Nephron progenitor cell (in vitro differentiated cells): ENCODE measurements at places on chromosomes 6 and 20.
A peak's percentile ranks its signal among the peaks of the same experiment; 100 is the strongest.

GRCh38 chr6:28258877-28259777, at the start of gene NKAPL:
Gene NKAPL, plus strand, starts transcription at chr6:28259297. Its CDS starts 75 bp downstream, at chr6:28259372.
- DNase-seq, result no peak

DNA sequence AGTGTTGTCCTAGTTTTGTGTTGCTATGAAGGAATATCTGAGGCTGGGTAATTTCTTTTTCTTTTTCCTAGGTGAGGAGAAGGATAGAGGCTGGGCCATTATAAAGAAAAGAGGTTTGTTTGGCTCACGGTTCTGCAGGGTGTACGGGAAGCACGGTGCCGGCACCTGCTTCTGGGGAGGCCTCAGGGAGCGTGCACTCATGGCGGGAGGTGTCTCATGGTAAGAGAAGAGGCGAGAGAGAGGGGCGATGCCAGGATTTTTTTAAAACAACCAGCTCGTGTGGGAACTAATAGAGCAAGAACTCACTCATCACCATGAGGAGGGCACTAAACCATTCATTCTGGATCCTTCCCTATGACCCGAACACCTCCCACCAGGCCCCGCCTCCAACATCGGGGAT, 14.2 kb upstream of the NPBWR2 start:
- DNase-seq, result no peak

DNA sequence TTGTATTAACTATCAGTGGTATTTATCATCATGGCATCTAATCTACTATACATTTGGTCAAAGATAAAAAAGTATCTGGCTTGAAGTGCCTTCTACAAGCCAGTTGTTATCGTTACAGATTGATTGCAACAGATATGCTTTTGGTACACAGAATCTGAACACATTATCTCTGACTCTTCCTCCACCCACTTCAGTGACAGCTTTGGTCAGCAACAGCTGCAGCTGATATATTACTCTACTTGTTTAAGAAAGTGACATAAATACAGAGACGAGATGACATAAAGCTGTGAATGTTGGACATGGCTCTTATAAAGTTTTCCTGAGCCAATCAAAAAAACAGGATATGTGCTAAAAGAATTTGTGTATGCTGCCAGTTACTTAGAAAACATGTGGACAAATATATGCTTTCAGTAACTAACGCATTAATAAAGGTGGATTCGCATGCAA, 77.6 kb downstream of the HIVEP2 start:
- no peak for DNase-seq

DNA sequence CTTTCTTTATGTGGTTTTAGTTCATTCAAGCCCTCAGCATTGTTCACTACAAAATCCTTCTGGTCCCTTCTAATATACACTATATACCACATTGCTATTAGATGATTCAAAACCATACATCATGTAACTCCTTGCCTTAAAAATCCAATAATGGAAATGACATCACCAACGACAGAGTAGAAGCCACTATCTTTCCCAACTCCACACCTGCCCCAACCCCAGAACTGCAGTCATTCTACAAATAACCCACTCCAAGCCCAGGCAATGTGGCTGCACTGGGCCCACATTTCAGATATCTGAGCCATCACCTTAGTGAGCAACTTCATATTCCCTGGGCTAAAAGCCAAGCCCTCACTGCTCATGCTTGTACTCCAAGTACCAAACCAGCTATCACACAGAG, 22.6 kb upstream of the RUNX2 start:
- no peak for DNase-seq

DNA sequence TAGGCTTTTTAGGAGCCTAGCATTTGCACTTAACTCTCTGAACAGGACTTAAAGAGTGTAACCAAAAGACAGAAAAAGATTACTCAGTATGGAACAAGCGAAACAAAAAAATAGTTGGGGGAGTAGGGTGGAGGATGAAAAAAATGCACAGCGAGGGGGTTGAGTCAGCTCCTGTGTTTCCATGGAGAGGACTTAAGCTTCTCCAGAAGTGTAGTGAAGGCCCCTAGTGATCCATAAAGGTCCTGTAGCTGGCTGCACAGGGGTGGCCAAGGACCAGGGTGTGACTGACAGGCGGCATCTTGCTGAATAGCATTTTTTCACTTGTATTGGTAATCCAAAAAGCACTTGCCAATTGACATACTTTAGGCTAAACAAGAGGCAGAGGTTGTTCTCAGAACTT, 533.9 kb downstream of the RFPL4B start:
- DNase-seq, result no peak

DNA sequence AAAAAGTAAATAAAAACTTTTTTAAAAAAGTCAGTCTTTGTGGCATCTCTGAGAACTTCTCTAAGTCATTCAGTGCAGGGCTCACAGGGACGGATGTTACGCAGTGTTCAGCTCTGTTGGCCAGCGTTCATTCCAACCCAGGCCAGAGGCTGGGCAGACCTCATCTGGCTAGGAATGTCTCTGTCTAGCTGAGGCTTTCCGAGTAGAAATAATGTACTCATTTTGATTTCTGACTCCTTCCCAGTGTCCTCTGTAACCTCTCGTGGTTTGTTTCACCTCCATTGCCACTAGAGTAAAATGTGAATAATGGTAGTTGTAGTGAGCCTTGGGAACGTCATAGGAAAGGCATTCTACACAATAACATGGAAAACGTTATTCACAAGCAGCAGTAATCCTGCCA, 135.1 kb downstream of the TMEM242 start:
- no peak for DNase-seq

GRCh38 chr20:37526238-37526838, 1.3 kb downstream of the BLCAP start:
- peak; percentile 56 for DNase-seq

DNA sequence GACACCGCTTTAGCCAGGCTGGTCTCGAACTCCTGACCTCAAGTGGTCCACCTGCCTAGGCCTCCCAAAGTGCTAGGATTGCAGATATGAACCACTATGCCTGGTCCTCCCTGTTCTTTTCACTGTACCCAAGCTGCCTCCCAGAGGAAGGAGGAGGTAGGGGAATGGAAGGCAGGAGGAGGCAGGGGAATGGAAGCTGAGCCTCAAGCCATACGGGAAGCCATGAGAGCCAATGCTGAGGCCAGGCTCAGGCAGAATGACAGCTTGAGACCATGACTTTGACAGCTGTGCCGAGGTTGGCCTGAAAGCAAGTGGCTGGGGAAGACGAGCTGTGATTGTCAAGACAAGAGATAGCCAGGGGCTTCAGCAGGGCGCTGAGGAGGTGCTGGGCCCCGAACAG, 13.6 kb upstream of the ZNF335 start:
- no peak for DNase-seq

- no peak for DNase-seq
Measured at GRCh38 chr20:58838174-58838573, 12.5 kb downstream of the GNAS-AS1 start.

DNA sequence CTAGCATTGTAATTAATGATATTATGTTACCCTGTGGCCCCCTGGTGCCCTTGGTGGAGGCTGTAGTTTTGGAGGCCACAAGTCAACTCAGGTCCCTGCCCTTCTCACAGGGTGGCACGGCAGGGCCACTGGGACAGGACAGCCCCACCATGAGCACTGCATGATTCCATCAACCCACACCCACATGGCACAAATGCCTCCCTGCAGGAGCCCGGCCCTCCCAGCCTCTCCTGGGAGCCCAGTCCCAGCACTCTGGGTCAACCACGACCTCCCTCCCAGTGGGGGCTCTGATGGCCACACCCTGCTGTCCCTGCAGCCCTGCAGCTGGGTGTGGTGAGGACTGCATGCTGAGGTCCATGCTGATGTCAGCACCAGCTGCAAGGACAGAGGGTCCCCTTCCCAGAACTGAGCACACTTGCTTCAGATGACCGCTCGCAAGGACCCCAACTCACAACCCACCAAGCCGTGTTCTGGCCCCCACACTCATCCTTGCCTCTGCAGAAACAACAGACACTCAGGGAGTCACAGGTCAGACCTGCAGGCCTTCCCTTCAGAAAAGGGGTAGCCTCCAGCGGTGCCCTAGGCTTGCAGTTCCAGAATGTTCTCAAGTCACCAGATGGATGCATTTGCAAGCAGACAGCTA, 15.7 kb upstream of the CST7 start:
- no peak for DNase-seq

- no peak for DNase-seq
Measured at GRCh38 chr6:144150710-144151657, 667 bp downstream of the STX11 start.

DNA sequence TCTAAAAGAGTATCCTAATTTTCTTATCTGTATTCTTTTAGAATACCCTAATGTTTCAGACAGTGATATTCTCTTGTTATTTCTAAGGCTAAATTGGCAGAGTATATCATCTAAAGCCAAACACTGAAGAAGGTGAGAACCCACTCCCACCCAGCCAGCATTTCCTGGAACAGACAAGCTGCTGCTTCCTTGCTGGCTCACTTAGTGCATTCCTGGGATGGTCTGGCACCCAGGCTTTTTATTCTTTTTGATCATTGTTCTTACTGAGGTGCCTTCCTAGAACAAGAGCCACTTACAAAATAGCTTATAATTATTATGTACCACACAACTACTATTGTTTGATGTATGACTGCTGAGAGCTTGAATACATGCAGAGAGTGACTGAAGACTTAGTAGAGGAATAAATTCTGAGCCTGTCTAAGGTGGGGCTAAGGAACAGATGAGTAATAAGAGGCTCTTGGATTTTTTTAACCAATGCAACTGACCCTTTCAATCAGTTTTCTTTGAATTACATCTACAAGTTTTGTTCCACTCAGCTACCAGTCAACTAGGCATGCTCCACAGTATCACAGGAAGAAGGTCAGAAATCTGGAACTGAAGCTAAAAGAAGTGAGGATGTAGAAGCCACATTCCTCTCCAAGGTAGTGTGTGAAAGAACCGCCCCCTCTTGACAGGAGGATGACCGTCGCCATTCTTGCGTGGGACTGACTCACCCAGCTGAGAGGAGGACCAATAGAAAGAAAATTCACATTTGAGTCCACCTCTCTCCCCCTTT, 30.1 kb downstream of the PRPH2 start:
- DNase-seq, result no peak

DNA sequence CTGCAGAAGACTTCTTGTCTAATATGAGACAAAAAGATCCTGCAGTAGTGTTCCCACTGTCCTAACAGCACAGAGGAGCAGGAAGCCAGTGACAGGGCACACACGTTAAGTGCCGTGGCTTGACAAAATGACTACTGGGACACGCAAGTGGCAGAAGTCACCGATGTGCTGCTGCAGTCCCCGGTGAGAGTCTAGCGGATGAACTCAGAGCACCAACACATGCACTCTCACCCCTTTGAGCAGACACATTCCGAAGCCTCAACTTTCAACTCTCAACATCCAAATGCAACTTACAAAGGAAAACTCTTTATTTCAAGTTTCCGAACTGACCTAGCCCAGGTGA, 898 bp downstream of the LAMA4 start:
- DNase-seq, result no peak

DNA sequence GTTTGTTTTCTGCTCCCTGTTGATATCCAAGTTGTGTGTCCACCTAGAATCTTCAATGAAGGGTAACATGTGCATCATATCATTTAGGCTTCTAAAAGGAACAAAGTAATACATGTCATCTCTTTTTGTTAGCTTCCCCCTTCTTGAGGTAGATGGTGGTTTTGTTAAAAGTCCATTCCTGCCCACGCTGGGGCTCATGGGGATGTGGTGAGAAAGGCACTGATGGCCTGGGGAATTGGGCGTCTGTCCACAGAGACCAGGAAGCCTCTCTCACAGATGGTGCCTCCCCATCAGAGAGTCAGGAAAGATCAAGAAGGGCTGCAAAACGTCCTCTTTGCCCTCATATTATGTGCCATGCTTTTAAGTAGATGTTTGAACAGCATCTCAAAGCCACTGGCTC, 32.5 kb downstream of the GNAS start:
- DNase-seq, result no peak

DNA sequence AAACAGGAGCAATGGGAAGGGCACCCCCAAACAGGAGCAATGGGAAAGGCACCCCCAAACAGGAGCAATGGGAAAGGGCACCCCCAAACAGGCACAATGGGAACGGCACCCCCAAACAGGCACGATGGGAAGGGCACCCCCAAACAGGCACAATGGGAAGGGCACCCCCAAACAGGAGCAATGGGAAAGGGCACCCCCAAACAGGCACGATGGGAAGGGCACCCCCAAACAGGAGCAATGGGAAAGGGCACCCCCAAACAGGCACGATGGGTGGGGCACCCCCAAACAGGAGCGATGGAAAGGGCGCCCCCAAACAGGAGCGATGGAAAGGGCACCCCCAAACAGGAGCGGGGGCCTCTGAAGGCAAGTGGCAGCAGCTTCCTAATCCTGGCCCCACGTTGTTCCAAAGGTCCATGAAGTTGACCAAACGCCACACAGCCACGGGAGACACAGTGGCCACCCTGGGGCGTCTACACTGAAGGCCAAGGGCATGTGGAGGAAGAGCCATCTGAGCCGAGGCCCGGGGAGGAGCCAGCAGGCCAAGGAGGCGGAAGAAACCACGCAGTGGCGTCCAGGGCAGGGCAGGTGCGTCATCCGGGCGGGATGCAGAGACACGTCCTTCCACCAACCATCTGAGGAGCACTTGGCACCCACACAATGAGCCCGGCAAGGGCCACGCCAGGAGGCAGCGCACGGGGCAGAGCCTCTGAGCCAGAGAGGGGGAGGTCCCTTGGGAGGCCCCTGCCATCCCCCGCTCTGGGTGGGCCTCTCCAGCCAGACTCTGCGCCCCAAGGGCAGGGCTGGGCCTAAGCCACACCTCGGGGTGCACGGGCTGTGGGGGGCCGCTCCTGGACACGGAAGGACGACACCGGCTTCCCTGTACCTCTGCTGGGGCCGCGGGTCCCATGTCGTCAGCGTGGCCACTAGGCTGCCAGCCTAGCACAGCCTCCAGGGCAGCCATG, 21.5 kb upstream of the NTSR1 start:
- no peak for DNase-seq

DNA sequence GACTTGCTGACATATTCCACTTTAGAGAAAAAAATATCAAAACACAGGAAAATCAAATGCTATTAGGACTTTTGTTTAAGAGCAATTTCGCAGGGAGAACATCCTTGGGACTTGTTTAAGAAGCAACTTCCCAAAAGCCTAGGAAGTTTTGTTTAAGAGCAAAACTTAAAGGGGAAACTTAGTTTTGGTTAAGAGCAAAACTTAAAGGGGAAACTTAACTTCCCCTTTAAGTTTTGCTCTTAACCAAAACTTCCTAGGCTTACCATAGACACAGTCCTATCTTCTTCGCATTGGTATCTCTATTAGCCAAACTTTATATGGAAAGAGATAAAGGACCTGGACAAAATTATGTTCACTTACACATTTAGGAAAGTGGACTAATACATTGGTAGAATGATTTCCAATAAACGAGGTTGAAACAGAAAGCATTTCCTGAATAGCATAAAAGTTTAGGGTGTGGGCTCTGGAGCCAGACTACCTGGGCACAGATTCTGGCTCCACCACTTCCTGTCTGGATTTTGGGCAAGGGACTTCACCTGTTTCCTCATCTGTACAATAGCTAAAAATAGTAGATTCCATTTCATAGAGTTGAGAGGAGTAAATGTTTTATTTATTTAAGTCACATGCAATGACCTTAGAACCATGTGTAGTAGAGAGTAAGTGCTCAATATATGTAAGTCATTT, 15.7 kb downstream of the PAQR8 start:
- no peak for DNase-seq

GRCh38 chr6:135525594-135525993, 28.1 kb upstream of the AHI1 start:
- no peak for DNase-seq

GRCh38 chr6:11551053-11551452, 13.5 kb downstream of the TMEM170B start:
- no peak for DNase-seq

- DNase-seq, result no peak
Measured at GRCh38 chr20:62068997-62069396, 3.3 kb upstream of the TAF4 start.

- no peak for DNase-seq
Measured at GRCh38 chr20:24612799-24613775, 143.7 kb downstream of the SYNDIG1 start.
